Esophagus squamous epithelium (tissue), 5 donors: ENCODE measurements at places on chromosomes 12 and 14. TPM values are rescaled to one million over a fixed set of nuclear protein-coding genes. Genes with fewer than 3 reads are reported as not detected.

GRCh38 chr14:72881543-72881942 is 12.4 kb downstream of the DPF3 start:
- no peaks in the 10 kb centered on the region for H3K36me3 ChIP-seq
- DNase-seq, result no peak
- H3K4me3 ChIP-seq, result no peak overlapping the region
- H3K27ac ChIP-seq, result no peak overlapping the region

Gene PPFIBP1
- 49.3 TPM for total RNA-seq

GRCh38 chr14:77094672-77095284 is 3.3 kb upstream of the CIPC start:
- H3K27me3 ChIP-seq, result no peaks in the 10 kb centered on the region
- no peaks in the 10 kb centered on the region for H3K36me3 ChIP-seq
- peaks cover 15% of the 10 kb centered on the region for H3K4me1 ChIP-seq
- H3K4me3 ChIP-seq, result no peak overlapping the region
- no peak for DNase-seq

DNA sequence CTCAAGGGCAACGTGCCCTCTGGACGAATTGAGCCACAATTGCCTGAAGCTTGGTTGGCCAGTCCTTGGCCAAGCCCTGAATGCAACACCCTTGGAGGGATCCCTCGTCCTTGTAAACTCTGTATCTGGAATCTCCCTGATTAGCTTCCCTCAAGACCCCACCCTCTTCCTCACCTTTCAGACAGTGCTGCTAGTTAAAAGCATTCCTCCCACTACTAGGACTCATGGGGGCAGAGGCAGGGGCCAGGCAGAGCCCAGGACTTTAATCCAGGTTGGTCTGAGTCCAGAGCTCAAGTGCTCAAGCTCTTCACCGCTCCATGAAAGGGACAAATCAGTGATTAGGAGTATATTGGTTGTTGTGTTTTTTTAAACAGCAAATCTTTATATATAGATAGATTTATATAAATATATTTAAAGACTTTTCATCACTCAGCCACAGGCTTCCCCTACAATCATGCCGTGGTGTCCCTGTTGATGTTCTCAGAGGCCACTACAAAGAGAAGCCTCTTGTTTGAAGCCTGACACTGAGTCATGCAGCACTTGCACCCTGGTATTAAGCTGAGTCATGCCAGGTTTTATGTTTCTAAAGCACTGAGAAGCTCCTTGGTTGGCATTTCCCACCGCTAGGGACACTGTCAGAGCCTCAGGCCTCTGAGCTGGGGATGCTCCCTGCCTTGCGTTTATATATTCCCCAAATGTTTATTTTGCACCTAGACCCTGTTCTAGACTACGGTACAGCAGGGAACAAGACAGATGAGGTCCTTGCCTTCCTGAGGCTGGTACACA is 53.8 kb upstream of the GSC start:
- no peaks in the 10 kb centered on the region for H3K27me3 ChIP-seq
- H3K4me3 ChIP-seq, result no peak overlapping the region
- no peaks in the 10 kb centered on the region for H3K4me1 ChIP-seq
- H3K27ac ChIP-seq, result no peak overlapping the region
- H3K36me3 ChIP-seq, result no peaks in the 10 kb centered on the region
- no peak for DNase-seq

- H3K27me3 ChIP-seq, result no peaks in the 10 kb centered on the region
- H3K36me3 ChIP-seq, result no peaks in the 10 kb centered on the region
- H3K4me3 ChIP-seq, result no peak overlapping the region
- no peaks in the 10 kb centered on the region for H3K4me1 ChIP-seq
These were observed 304.1 kb downstream of the ACSS3 start for GRCh38 chr12:81381951-81382350.
